HepG2 (cell line): ENCODE measurements at places on chromosomes 16 and 17. TPM values are rescaled to one million over a fixed set of nuclear protein-coding genes. Genes with fewer than 3 reads are reported as not detected.

DNA sequence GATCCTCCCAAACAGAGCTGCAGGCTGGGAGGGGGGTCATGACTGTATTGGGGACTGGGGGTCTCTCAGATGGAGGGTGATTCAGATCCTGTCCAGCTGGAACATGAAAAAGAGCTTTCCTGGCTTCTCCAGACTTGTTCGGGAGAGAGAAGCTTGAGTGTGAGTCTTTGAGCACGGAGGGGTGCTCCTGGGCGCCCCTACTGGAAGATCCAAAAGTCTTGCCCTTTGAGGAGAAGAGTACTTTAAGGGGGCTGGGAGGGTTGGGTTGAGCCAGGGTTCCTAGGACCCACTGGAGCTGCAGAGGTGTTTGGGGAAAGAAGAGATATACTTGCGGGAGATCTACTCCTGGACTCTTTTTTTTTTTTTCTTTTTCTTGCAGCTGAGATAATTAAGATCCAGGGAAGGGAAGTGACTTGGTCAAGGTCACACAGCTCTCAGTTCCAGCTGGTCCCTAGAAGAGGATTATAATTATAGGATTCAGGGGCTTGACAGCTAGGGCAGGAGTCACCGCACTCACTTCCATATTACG lies 8.4 kb downstream of the RARA start:
- H3K4me1 ChIP-seq, result peaks cover 89% of the 10 kb centered on the region
- peak overlapping the region; percentile 45 for H3K27ac ChIP-seq
- H3K27me3 ChIP-seq, result no peaks in the 10 kb centered on the region; the same call in 2 of the 3 replicates
- no peaks in the 10 kb centered on the region for H3K36me3 ChIP-seq

- no peak overlapping the region for H3K4me3 ChIP-seq
- no peaks in the 10 kb centered on the region; the same call in 1 of the 2 replicates for H3K27me3 ChIP-seq
- no peak overlapping the region for H3K27ac ChIP-seq
- DNase-seq, result no peak
- H3K36me3 ChIP-seq, result no peaks in the 10 kb centered on the region
Measured at GRCh38 chr16:85947230-85948137, 48.5 kb downstream of the IRF8 start.

DNA sequence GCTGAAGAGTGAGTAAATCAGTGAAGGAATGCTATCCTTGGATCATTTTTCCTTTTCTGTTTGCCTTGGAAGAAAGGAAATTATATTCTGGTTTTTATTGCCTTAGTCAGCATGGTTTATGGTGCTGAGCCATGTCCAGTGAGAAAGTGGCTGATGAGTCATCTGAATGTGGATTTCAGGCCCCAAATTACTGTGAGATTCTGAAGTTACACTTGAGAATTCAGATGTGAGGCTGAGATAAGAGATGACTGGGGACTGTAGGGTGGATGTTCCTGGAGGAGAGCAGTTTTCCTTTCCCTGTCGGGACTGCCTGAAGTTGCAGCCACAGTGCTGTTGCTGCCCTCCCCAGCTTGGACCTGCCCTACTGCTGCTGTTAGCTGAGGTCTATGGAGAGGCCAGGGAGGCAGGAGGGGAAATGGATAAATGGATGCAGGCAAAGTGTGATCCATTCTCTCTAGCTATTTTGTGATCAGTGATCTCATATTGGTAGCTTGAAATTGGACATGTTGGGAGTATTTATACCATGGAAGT lies 4.2 kb upstream of the MAP3K14 start:
- H3K27ac ChIP-seq, result no peak overlapping the region
- H3K36me3 ChIP-seq, result no peaks in the 10 kb centered on the region
- peaks cover 7% of the 10 kb centered on the region; the same call in 1 of the 2 replicates for H3K27me3 ChIP-seq
- H3K4me1 ChIP-seq, result peaks cover 23% of the 10 kb centered on the region
- DNase-seq, result no peak

The ANKS4B gene
- 30.0 and 37.7 TPM in 2 replicates for total RNA-seq
